ENCODE measurements at places on chromosomes 4 and X. TPM values are rescaled to one million over a fixed set of nuclear protein-coding genes. Genes with fewer than 3 reads are reported as not detected.

TRPC5OS gene
- total RNA-seq: not detected

RAB9B gene
- 2.4 TPM for total RNA-seq

IL9R gene
- total RNA-seq: not detected

PNPLA4 gene
- total RNA-seq: 14.7 TPM

FDCSP gene
- not detected for total RNA-seq

NR0B1 gene
- not detected for total RNA-seq

Measured in cardiac atrium fibroblast (primary cell).